ENCODE measurements at places on chromosomes 2 and 18.

- no peak for DNase-seq
These were observed 2.8 kb downstream of the PCBP1 start for GRCh38 chr2:70089983-70090525.

DNA sequence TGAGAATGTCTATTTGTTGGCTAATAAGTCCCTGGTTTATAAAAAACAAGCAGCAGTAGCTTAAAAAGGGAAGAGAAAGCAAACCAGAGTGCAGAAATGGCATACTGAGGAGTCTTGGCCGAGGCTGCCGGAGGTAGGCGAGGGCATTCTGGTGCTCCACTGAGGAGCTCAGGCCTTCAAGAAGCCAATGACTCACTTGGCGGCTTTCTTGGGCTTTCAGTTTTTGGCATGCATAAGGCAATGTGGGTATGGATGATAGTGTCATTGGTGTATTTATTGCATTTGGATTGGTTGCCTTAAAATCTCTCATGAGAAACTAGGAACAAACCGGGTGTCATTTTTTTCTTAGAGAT lies 119.6 kb upstream of the ARL5A start:
- DNase-seq = no peak

DNA sequence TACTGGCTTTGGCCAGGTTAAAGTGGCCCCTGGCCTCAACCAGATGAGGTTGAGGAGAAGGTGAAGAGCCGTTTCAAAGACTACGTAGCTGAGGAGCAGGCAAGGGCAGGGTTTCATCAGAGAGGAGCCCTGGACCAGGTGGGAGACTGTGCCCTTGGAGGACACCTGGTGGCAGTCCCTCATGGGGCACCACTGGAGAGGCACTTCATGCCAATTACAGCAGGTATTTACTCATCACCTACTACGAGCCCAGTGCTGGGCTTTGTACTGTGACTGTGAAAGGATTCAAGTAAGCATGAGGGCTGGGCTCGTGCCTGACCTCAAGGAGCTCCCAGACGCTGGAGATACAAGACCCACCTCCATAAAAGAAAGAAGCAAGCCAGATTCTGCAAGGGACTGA lies 37.6 kb downstream of the SMAD7 start:
- peak; percentile 32 for DNase-seq

GRCh38 chr18:6741232-6741663 lies 11.7 kb downstream of the ARHGAP28 start:
- no peak for DNase-seq

- DNase-seq = no peak
These were observed 111.4 kb downstream of the THNSL2 start for GRCh38 chr2:88281302-88282217.

Measured in activated naive CD4-positive, alpha-beta T cell treated with anti-CD3 and anti-CD28 coated beads, Interleukin-2, amount 50 U/mL, for 16 hours (primary cell).